ENCODE measurements at places on chromosomes 7 and 10.
A peak's percentile ranks its signal among the peaks of the same experiment; 100 is the strongest.

- DNase-seq, result no peak
These were observed 29.5 kb downstream of the CTNNA3 start for GRCh38 chr10:67666416-67667034.

DNA sequence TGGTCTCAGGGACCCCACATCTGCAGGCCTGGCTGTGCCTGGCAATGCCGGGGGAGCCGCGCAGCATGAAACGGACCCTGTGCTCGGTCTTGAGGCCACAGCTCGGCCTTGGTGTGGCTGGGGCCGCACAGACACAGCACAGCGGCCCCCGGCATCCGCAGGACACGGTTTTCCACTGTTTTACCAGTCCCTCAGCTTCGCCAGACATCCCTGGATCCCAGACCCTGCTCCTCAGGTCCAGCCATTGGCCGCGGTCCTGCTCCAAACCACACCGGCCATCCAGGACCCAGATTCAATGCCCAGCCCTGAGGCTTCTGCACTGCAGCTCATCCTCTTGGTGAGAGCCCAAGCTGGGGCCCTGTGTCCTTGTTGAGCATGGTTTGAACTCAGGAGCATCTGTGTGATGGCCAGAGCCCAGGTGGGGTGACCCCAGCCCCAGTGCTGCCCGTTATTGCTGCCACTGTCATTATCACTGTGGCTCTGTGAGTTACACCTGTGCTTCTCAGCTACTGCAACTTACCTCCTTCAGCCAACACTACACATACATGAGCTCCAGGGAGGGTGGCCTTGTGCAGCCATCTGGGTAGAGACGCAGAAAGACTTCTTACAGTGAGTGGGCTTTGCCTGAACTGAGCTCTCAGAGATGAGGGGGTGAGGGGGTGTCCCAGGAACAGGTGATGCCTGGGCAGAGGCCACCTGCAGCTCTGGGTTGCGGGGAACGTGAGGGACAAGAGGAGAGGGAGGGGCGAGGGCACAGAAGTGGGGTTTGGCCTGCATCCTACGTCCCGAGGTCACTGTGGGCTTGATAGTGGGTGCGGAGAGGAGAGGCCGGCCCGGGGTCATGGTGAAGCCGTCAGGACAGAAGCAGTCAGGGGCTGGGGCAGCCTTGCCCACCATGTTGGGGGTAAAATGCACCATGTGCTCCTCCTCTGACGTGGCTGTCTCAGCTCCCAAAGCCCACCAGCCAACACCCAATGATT lies 567.6 kb downstream of the PTPRN2 start:
- DNase-seq, result no peak

DNA sequence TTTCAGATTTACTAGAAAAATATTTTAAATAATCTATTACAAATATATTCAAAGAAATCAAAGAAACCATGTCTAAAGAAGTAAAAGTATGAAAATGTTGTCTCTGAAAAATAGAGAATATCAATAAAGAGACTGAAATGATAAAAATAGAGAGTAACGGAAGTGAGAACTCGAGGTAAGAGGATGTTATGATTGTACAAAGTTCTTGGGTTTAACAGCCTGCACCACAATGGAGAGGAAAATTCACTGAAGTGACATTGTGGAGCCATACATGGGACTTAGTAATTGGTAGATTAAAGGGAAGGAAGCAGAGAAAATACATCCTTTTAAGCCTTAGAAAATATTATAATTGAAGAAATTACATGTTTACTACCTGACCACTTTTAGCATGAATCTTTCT lies 77.9 kb downstream of the THSD7A start:
- no peak for DNase-seq

DNA sequence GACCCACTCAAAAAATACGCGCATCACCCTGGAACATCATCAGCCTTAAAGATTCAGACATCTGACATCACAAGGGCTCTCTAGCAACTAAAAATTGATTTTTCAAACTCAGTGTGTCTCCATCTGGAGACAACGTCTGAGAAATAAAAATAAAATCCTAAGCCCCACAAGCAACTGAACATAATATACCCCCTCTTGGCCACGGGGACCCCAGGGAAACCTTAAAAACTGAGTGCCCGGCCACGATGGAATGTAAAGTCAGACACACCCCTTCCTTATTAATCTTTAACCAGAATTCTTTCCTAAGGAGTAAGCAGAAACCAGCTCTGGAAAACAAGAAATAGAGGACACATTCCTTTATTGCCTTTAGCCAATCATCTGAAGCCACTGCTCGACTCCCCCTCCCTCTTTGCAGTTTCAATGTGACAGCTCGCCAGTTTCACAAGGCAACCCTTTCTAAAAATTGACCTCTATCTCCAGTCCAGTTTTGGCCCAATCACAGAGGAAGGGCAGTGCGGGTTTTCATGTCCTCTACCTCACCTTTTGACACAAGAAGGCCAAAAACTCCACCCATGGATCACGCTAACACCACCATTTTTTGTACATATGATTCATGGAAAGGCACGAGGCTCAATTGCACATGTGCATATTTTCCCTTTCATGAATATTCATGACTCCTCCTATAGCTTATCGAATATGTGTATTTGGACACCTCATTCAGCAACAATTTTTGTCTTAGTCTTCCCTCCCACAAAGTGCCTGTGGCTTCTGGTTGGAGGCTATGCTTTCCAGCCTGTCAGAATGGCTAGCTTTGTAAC lies 24.2 kb downstream of the IFIT3 start:
- DNase-seq, result no peak

DNA sequence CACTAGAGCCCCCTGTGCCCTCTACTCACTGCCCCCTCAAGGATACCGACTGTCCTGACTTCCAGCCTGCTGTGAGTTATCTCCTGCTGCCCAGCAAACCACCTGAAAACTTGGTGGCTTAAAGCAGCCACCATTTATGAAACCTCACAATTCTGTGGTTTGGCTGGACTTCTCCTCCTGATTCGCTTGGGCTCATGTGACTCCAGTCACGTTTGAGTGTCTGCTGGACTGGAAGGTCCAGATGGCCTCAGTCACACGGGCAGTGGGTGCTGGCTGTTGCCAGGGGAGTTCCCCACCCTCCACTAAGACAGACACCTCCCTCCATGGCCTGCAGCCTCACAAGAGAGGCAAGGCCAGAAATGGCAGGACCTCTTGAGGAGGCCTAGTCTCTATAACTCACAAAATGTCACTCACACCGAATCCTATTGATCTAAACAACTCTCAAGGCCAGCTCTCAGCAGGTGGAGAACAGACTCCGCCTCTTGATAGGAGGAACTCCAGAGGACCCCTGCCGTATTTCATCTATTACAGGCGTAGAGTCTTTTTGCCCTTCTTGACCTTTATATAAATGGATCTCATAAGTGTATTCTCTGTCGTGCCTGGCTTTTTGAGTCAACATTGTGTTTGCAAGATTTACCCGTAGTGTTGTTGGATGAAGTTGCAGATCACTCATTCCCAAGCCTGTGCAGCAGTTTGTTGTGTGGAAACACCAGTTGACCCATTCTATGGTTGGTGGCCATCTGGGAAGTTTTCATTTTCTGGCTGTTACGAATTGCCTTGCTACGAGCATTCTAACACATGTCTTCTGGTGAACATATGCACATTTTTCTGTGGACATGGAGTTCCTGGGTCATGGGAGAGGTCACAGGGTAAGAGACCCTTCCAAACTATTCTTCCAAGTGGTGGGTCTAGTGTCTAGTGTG lies 48.3 kb downstream of the ZMIZ1 start:
- DNase-seq, result no peak

DNA sequence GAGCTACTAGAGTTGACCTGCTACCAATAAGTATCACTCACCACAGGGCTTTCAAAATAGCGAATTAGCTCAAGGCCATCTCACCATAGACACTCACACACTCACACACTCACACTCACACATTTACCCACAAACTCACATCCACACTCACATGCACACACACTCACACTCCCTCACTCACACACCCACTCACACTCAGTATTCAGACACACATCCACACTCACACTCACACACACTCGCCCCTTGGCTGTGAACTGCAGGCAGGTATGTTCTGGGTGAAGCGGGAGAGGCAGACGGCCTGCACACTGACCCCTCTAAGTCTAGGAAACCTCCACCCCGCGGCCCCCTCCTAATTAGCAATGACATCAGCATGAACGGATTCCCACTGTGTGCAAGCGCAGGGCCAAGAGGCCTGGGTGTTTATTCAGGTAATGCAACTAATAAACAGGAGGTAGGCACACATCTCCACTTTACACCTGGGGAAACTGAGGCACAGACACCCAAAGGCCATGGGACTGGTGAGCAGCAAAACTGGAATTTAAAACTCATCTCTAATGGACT lies 94.6 kb downstream of the ADARB2 start:
- DNase-seq, result no peak

DNA sequence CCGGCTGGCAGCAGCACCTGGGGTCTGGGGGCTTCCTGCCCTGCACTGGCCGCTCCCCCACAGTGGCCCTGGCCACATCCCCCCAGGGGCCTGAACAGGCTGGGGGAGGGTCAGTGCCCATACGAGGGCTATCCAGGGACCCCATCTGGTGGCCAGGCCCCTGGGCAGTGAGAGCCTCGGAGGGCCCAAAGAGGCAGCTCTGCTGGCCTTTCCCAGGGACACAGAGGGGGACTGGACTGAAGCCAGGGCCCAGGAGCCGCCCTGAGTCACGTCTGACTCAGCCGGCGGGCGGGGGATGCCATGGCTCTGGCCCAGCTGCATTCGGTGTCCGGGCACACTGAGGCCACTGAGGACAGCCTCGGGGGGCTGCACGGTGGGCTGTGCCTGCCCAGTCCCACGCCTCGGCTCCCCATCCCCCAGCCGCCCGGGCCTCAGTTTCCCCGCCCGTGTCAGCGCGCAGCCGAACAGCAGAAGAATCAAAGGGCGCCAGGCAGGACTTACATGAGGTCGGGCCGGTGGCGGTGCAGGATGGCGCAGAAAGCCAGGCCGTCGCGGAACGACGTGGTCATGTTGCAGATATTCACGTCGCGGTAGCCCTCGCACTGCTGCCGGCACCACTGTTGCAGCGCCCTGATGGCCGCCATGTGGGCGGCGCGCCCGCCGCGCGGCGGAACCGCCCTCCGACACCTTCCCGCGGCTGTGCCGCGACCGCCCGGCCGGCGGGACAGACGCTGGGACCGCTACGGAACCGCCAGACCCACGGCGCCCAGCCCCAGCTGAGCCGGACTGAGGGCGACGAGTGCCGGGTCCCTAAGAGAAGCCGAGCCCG lies at the start of gene MICALL2:
Gene MICALL2 (minus strand): TSS at position 788 of the 829 bp plus-strand sequence. CDS start 144 bp downstream, at position 644.
- peak; percentile 47 for DNase-seq

GRCh38 chr7:121271098-121271497 lies 57.7 kb upstream of the WNT16 start:
- no peak for DNase-seq

DNA sequence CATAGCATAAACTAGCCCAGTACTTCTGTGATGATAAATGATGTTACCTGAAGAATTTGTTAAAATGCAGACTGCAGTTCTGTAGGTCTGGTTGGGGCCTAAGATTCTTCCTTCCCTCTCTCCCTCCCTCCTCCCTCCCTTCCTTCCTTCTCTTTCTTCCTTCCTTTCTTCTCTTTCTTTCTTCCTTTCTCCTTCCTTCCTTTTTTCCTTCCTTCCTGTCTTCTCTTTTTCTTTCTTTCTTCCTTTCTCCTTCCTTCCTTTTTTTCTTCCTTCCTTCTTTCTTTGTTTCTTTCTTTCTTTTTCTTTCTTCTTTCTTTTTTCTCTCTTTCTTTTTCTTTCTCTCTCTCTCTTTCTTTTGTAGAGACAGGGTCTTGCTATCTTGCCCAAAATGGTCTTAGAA lies 3.7 kb upstream of the SLC25A28 start:
- no peak for DNase-seq

DNA sequence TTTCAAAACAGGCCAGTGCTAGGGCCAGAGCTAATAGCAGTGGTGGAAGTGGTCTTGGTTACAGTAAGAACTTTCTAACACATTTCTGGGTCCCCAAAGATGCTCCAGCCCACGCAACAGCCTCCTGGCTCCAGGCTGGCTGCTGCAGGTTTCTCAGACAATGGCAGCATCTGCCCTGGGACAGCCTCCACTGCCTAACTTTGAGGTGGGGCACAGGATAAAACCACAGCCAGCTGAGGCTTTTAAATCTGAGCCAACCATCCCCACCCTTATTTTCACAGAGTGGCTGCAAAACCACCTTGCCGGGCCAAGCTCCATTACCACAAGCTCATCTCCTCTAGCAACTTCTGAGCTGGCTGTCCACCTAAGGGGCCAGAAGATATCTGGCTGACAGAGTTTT lies 84.8 kb downstream of the FAM53B start:
- DNase-seq, result peak; percentile 52

- DNase-seq, result peak; percentile 14
These were observed 362.6 kb upstream of the MGMT start for GRCh38 chr10:129104266-129105045.

- no peak for DNase-seq
These were observed 181.7 kb downstream of the PTEN start for GRCh38 chr10:88045096-88045495.

DNA sequence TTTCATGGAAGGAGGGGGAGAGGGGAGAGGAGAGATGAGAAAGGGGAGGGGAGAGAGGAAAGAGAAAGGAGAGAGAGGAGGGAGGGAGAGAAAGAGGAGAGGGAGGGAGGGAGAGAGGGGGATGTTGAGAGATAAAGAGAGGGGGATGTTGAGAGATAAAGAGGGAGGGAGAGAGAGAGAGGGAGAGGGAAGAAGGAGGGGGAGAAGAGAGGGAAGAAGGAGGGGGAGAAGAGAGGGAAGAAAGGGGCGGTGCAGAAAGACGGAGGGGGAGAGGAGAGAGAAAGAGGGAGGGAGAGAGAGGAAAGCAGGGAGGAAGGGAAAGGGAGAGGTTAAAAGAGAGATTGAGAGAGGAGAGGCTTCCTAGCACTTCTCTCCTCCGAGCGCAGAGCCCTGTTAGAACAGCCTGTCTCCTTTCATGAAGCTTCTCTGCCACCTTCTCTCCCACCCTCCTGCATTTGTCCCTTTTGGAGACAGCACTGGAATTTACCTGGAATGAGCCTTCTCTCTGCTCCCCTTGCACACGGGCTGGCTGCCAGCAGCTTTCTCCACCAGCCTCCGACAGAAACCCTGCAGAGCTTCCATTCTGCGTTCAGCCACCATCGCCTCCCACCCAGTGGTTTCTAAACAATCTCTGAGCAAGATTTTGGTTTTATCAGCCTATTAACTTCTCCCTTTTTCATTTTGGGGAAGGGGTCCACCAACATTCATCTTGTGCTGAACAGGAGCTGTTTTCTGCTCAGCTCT lies 74.0 kb upstream of the CARD11 start:
- peak; percentile 67 for DNase-seq

- DNase-seq, result no peak
These were observed 95.8 kb upstream of the ZNF716 start for GRCh38 chr7:57354195-57354594.

DNA sequence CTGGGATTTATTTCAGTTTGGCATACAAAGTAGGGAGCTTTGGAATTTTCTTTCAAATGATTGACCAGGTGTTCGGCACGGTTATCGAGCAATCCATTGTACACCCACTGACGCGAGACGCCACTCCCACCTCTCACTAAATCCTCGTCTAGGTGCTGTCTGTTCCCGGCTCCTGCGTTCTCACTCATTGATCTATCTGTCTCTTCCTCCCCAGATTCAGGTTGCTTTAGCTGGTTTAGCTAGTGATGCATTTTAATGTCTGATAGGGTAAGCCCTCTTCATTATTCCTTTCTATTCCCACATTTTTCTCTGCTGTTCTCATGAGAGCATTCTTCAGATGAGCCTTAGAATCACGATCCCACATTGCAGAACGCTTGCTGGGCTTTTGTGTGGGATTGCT lies 91.7 kb downstream of the ELFN1 start:
- DNase-seq, result no peak

All from activated CD8-positive, alpha-beta memory T cell treated with anti-CD3 and anti-CD28 coated beads, Interleukin-2, amount 10 ng/mL, durations not matched to agents 7 days and 5 days (primary cell).